Right renal cortex interstitium (tissue), 3 donors: ENCODE measurements at places on chromosomes 6 and 20.

DNA sequence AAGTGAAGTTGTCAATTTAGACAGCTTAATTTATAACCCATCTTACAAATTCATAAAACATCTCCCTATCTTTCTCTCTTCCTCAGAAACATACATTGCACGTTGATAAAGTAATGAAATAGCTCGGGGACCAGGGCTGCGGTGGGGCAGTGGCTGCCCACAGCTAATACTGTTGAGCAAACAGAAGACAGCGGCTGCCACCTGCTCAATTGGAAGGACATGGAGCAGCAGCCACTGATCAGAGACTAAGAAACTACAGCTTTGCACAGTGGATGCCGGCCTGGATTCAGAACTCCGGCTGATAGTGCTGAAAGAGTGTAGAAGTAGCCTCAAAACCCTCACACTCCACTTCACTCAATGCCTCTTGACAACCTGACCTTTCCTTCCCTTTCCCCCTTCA lies 157.9 kb upstream of the PDE10A start:
- no peak for DNase-seq

GRCh38 chr6:124960757-124961463 lies 1.3 kb upstream of the RNF217 start:
- no peak for DNase-seq

DNA sequence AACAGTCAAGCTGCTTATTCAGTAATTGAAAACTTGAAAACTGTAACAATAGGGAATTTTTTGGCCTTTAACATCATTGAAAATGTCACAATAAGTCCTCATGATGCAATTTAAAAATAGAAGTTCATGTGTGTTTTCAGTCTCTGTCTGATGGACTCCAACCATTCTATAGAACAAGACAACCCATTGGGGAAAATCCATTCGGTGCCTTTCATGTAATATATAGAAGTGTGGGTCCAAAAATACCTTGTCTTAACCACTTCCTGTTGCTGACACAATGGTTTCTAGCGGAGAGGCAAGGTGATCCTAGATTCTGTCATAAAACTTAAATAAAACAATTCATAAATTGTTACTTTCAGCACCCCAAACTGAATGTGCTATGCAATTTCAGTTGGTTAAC lies 1131.3 kb upstream of the MAP3K7 start:
- no peak for DNase-seq

GRCh38 chr6:153588330-153588729 lies 450.7 kb upstream of the OPRM1 start:
- DNase-seq, result no peak

DNA sequence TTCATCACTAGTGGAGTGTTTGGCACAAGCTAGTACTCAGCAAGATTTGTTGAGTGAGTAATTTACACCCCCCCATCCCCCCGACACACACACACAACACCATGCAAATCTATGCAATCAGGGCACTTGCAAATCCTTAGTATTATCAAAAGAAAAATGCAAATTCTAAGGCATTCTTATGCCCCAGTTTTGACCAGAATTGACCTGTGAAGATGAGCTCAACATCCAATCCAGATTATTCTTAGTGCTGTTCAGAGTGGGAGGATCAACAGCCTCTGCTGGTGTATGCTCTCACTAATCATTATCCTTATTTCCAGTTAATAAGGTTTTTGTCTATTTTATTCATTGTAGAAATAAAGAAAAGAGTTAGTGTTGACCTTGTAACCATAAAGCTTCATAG lies 185.4 kb downstream of the PLCB1 start:
- no peak for DNase-seq

DNA sequence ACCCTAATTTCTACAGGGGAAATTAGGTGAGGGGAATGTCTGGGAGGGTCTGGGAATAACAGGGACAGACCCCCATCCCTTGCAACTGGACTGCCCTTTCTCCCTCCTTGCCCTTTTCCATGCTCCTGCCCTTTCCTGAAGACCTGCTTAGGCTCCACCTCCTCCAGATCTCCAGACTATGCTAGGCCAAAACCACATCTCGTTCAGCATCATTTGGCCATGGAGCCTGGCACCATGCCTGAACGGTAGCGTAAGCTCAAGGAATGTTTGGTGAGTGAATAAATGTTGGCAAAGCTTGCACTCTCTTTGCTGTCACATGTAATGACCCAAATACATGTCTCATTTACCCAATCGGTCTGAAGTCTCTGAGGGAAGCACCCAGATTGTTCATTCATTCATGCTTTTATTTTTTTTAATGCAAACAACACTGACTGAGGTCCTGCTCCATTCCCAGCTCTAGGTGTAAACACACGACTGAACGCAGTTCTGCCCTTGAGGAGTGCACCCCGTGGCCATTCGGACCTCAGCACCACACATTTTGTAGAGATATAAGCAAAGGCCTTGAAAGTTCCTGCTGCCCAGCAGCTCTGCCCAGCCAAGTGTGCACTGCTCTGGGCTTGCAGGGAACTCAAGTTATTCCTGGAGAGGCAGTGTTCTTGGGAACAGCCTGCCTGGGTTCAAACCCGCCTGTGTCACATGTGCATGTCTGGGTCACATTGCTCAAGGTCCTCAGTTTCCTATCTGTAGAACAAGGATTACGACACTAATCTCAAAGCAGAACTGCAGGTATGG lies 1.1 kb upstream of the GRM4 start:
- DNase-seq, result no peak

GRCh38 chr6:119479860-119480655 lies 130.5 kb upstream of the MAN1A1 start:
- no peak for DNase-seq

DNA sequence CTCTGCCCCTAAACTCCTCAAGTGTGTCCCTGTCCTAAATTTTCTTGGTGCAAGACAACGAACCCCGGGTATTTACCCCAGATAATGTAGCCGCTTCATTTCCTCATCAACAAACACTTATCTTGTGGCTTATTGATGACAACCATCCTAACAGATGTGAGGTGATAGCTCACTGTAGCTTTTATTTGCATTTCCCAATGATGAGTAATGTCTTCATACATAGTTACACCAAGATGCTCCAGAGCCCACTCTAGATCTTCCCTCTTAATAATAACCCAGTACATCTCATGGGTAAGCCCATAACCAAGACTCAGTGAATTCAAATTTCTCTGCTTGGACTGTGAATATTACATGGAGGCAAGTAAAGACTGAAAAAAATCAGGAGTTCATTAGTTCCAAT lies 48.2 kb upstream of the BEND6 start:
- DNase-seq, result no peak

DNA sequence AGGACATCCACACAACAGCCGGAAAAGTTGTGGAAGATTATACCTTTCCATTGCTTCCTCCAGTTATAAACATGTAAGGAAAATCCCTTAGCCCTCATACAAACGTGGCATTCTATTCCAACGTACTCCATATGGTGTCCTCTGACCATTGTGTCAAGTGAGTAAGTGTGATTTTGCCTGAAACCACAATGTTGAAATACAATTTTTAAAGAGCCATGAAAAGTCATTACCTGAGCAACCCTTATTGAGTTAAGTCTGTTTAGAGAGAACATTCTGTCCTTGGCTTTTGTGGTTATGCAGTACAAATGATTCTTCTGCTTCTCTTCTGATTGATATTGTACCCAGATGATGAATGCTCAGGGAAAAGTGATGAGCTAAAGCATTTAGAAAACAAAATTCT lies 530.1 kb downstream of the HAO1 start:
- DNase-seq, result no peak

- no peak for DNase-seq
Observed at GRCh38 chr6:97757575-97757974, 474.6 kb upstream of the MMS22L start.

DNA sequence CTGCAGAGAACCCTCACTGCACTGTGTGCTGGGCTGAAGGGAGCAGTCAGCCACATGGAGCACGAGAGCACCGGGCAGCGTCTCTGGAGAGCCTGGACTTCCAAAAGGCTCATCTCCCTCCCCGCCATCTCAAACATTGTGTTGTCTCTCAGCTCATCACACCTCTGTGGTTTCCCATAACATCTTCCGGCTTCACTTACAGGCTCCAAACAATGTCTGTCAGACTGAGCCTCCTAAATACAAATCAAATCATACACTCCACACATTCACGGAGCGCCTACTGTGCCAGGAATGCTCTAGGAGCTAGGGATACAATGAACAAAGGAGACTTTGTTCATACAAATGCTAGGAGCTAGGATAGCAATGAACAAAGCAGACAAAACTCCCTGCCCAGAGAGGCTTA lies 398.0 kb downstream of the RNGTT start:
- no peak for DNase-seq

DNA sequence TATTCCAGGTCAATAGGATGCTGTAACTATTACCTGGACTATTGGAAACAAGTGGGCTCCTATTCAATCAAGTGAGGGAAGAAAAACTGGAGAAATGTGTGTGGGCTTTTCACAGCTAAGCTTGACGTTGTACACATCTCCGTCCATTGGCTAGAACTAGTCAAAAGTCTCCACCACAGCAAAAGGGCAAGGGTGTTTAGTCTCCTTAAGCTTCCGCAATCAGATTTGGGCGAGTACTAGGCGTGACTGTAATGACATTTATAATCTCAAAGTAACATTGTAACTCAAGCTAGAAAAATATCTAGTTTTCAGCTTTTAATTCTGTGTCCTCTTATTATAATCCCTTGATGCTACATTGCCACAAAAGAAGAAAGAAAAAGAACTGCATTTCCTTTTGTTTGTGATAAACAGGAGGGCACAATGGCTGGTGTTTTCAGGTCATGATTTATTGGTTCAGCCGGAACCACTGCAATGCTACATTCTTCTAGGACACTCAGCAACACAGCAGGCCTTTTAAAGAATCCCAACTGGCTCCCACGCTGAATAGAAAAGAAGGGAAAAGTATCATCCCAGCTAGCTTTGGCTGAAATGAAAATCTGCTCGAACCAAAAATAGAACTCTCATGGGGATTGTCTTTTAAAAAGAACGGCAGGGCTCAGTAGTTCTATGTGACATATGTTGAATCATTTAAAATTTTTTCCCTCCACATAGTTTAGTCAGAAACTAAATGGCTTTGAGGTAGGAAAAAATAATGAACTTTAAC lies 387.7 kb downstream of the BTBD3 start:
- DNase-seq, result no peak

GRCh38 chr20:23938118-23938438 lies 50.5 kb downstream of the GGTLC1 start:
- DNase-seq, result no peak

DNA sequence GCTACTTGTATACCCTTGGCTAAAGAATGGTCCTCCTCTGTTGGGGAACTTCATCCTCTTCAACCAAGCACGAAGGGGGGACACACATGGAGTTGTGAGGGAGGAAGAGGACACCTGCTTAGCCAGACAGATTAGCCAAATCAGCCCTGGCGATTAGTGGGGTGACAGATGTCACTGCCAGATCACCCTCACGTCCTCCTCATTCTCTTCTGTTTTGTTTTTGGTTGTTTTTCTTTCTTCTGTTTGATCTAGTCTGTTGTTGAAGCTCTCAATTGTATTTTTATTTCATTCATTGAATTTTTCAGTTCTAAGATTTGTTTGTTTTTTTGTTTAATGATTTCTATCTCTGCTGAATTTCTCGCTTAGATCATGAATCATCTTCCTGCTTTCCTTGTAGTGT lies 27.5 kb upstream of the NKX2-4 start:
- no peak for DNase-seq

- no peak for DNase-seq
Observed at GRCh38 chr20:46468508-46468907, 44.9 kb downstream of the ZNF334 start.

DNA sequence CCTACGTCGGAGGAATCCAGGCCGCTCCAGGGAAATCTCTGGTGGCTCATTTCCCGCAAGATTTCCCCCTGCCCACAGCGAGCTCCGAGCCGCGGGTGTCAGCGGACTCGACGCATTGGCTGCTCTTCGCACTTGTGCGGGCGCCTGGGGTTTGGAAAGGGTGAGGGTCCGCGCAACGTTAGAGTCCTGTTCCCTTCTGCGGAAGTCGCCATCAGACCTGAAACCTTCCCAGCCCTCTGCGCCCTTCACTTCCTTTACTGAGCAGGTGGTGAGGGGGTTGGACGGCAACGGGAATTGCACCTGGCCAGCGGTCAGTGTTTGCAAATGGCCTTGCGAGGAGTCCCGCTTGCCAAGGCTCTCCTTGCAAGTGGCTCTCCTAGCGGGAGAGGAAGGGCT lies 8.4 kb downstream of the PAX1 start:
- DNase-seq, result no peak

DNA sequence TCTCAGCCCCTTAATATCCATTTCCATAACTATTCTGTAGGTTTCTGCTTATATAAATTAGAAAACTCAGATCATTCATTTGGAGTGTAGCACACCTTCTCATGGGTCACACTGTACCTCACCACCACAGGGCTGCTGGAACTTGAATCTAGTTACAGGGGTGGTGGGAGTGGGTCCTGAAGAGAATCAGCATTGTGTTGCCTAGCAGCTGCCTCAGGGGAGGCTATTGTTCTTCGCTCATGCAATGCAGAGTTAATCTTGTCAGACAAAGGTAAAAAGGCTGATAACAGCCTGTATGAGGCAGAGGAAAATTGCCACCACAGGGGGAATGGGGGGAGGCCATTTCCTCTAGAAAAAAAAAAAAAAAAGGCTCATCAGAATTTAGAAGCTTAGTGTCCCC lies 496.0 kb upstream of the ADGRB3 start:
- no peak for DNase-seq

DNA sequence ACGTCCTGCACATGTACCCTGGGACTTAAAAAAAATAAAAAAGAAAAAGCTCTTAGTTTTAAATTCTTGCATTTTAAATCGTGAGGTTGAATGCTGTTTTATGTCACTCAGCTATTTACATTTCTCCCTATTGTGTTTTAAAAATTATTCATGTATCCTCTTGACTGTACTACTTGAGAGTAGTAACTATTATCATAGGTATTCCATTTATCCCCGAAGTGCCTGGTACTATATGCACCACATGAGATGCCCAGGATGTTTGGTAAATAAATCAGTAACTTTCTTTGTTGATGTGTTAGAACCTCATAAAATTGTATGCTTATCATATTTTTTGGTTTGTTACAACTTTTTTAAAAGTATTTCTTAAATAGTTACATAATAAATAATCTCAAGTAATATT lies 18.4 kb downstream of the MAP3K4 start:
- DNase-seq, result no peak

DNA sequence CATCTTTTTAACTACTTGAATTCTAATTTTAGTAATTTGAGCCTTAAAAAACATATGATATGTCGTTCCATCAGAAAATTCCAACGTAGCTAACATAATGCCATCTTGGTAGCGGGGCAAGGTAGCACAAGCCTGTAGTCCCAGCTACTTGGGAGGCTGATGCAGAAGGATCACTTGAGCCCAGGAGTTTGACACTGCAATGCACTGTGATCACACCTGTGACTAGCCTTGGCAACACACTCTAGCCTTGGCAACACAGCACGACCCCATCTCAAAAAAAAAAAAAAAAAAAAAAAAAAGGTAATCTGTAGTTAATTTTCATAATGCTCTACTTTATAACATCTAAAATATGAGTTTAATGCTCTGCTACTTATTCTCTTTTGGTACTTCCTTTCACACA lies 6.7 kb downstream of the BCLAF1 start:
- DNase-seq, result no peak

GRCh38 chr20:1880529-1881239 lies 14.5 kb upstream of the SIRPA start:
- DNase-seq, result no peak
